Activated T-helper 2 cell treated with anti-CD3 and anti-CD28 coated beads, Interferon-gamma antibody, Interleukin-2, Interleukin-4, amounts not matched to agents 10 μg/mL and 5 μg/mL and 100 μg/mL, durations not matched to agents 14 hours and 24 hours and 36 hours (primary cell): ENCODE measurements at places on chromosomes 7 and 10. TPM values are rescaled to one million over a fixed set of nuclear protein-coding genes. Genes with fewer than 3 reads are reported as not detected.

LSM8 gene
- 46.8 and 50.3 TPM in 2 replicates for total RNA-seq

PRF1 gene
- total RNA-seq, result 67.7 and 69.6 TPM in 2 replicates

RSPH10B2 gene
- 0.23 TPM in 1 of 2 replicates, not detected in the other for total RNA-seq

ACTL6B gene
- not detected in 2 replicates for total RNA-seq

STAM gene
- total RNA-seq, result 33.8 and 35.2 TPM in 2 replicates

GOT1 gene
- 30.1 and 35.1 TPM in 2 replicates for total RNA-seq

SRRM3 gene
- 0.11 and 0.23 TPM in 2 replicates for total RNA-seq

PHKG1 gene
- total RNA-seq, result 2.5 and 3.6 TPM in 2 replicates

NAMPT gene
- total RNA-seq, result 348 and 379 TPM in 2 replicates

GBX1 gene
- total RNA-seq, result not detected in 2 replicates

ZNF488 gene
- total RNA-seq, result 1.4 and 1.7 TPM in 2 replicates

AMPH gene
- total RNA-seq, result 0.14 and 0.23 TPM in 2 replicates

NRCAM gene
- 0.05 TPM in 1 of 2 replicates, not detected in the other for total RNA-seq

ZNF853 gene
- total RNA-seq, result 0.23 TPM in 2 replicates

GDF2 gene
- not detected in 2 replicates for total RNA-seq

RNF148 gene
- total RNA-seq, result not detected in 2 replicates

ITPRID1 gene
- not detected in 2 replicates for total RNA-seq

PLXDC2 gene
- total RNA-seq, result not detected in 2 replicates

LOXL4 gene
- total RNA-seq, result not detected in 2 replicates

ARHGAP22 gene
- 0.18 and 0.43 TPM in 2 replicates for total RNA-seq

FLNC gene
- total RNA-seq, result not detected in 2 replicates

TEX47 gene
- not detected in 2 replicates for total RNA-seq

DRGX gene
- total RNA-seq, result not detected in 2 replicates

GRM8 gene
- not detected in 2 replicates for total RNA-seq

ENTPD1 gene
- total RNA-seq, result 37.1 and 37.5 TPM in 2 replicates

TAS2R16 gene
- total RNA-seq, result not detected in 2 replicates

ZNF425 gene
- 0.39 and 1.0 TPM in 2 replicates for total RNA-seq

SHTN1 gene
- not detected in 2 replicates for total RNA-seq

CNPY1 gene
- not detected in 2 replicates for total RNA-seq

PRPF18 gene
- total RNA-seq, result 20.6 and 22.9 TPM in 2 replicates

PNLIPRP3 gene
- total RNA-seq, result not detected in 2 replicates

MSRB2 gene
- 4.0 and 4.4 TPM in 2 replicates for total RNA-seq

PDZD7 gene
- total RNA-seq, result 0.53 and 0.64 TPM in 2 replicates

MUC12 gene
- 0.85 and 1.4 TPM in 2 replicates for total RNA-seq

CPA1 gene
- not detected in 2 replicates for total RNA-seq

WEE2 gene
- total RNA-seq, result 0.05 TPM in 1 of 2 replicates, not detected in the other

KCND2 gene
- total RNA-seq, result not detected in 2 replicates

AKR1D1 gene
- total RNA-seq, result not detected in 2 replicates

CD36 gene
- not detected in 2 replicates for total RNA-seq

NPM3 gene
- total RNA-seq, result 139 and 140 TPM in 2 replicates

TMEM184A gene
- total RNA-seq, result 0.23 TPM in 1 of 2 replicates, not detected in the other

GPR85 gene
- not detected in 2 replicates for total RNA-seq

SGMS1 gene
- total RNA-seq, result 10.7 and 11.3 TPM in 2 replicates
